ENCODE measurements at places on chromosomes 7 and 10.

GRCh38 chr7:24366876-24367275 lies 82.9 kb downstream of the NPY start:
- no peak for DNase-seq

DNA sequence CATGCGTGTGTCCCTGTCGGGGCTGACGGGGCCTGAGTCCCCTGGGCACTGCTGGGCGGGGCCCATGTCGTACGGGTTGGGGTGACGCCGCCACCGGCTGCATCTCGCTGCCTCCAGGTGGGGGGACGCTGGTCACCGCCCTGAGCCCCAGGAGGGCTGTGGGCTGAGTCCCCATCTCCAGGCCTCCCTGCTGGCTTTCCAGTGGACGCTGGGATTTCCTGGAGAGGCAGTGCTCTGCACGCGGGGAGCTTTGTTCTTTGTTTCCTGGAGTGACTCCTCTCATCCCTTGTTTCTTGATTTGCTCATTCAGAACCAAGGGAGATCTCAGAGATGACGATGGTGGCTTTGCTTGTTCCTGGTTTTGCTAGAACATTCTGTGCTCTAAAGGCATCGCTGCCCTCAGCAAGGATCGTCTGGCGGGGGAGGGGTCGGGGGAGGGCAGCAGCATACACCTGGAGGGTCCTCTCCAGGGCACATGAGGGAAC lies 21.0 kb downstream of the PWWP2B start:
- DNase-seq, result peak; percentile 24

GRCh38 chr7:72781631-72782030 lies 46.4 kb downstream of the TYW1B start:
- DNase-seq, result no peak

DNA sequence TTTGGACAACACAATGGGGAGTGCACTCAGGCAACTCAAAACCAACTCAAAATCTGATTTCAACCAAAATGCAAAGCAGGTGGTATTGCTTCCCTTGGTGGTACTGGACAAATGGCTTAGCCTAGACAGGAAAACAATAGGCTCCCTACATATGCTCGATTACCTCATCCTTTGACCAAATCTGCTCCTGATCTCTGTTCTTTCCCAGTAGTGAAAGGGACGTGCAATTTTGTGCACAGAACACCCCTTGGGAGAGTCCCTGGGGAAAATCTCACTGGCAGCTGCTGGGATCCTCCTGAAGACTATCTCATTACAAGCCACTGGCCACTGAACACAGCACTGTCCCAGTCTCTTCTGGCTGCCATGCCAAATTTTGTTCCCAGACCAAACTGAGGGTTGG lies 149.2 kb upstream of the VSTM2A start:
- no peak for DNase-seq

DNA sequence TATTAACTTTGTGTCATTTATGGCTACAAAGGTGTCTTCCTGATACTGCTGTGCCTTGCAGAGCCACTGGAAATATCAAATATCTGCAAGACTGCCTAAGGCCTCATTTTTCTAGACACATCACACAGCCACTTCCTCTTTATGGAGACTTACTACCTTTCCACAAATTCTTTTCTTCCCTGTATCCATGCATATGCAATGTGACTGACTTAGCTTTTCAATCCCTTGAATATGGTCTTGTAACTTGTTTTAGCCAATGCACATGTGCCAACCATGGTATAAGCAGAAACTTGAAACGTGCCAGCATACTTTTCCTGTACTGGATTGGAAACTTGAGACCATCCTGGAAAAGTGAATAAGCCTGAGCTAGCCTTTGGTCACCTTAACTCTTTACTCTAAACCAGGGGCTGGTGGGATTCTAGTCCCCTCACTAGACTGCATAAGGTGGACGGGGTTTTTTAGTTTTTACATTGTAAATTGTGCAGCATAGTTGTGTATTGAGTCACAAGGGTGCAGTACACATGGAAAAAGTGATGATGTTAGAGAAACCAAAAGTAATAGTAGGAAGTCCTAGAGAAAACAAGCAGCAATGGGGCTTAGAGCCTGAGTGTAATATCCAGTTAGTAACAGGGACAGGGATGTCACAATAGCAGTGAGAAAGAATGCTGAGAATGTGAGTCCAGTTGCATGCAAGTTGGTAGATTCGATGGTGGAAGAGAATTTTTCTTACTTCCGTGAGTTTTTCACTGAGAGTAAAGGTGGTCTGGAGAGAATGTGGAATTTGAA lies 879.5 kb downstream of the SORCS1 start:
- DNase-seq, result no peak

- DNase-seq, result no peak
Observed at GRCh38 chr7:140571538-140572122, 69.0 kb downstream of the DENND2A start.

DNA sequence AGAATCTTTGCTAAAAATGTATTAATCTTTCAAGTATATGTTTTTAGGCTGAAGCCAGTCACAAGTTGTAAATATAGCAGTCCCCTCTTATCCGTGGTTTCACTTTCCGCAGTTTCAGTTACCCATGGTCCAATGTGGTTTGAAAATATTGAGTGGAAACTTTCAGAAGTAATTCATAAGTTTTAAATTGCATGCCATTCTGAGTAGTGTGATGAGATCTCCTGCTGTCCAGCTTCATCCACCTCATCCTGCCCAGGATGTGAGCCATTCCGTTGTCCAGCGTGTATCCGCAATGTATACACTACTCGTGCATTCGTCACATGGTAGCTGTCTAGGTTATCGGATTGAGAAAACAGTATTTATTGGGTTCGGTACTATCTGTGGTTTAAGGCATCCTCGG lies 12.2 kb downstream of the PDCD4 start:
- no peak for DNase-seq

DNA sequence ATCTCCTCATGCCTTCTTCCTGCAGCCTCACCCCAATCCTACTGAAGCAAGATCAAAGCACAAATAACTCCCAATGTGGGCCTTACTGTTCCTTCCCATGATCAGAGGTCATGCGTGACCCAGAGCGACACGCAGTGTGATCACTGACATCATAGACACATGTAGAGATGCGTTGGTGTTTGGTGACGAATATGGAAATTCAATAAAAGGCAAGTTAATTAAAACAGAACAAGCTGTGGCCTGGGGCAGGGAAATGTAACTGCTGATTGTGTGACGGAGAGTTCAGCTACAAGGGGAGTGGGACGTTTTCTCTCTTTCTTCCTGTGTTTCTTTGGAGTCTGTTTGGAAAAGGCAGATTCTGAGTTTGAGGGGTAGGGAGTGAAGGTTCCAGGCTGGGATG lies 34.8 kb upstream of the CARD11 start:
- no peak for DNase-seq

- no peak for DNase-seq
Observed at GRCh38 chr7:46738796-46739195, 817.7 kb upstream of the IGFBP3 start.

- DNase-seq, result no peak
Observed at GRCh38 chr10:132862485-132863420, 76.8 kb upstream of the NKX6-2 start.

- DNase-seq, result peak; percentile 43
Observed at GRCh38 chr7:130853503-130854279, 119.7 kb upstream of the KLF14 start.

DNA sequence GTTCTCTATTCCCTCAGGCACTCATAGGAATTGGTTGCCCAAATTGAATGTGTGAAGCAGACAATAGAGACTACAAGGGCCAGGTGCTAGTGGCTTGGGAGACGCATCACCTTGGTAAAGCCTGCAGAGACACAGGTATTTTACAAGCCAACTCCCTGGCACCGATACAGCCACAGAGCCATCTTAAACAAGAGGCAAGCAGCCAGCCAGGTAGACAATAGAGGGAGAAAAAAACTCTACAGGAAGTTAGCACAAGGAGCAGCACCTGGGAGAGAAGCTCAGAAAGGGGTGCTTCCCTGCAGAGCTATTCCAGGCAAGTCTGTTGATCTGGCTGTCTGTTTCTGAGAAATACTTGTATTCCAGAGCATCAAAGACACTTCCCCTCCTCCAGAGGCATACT lies 43.0 kb upstream of the CDK1 start:
- DNase-seq, result peak; percentile 40

GRCh38 chr7:22782616-22783232 lies 39.9 kb downstream of the TOMM7 start:
- DNase-seq, result peak; percentile 95

DNA sequence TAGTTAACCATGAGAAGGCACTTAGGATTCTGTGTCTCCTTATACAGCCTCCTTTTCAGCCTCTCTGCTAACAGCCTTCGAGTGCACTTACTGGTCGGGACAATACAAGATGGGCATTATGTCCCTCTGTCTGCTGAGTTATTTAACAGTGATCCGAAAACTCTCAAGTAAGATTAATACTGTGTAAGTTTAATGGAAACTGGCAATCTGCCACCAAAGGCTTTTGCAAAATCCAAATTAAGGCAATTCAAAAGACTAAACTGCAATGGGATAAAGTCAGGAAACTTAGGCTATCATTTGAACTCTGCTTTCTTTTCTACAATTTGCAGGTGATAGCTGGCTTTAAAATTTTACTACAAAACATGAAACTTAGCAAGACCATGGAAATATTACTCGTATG lies 477.8 kb downstream of the TFEC start:
- no peak for DNase-seq

DNA sequence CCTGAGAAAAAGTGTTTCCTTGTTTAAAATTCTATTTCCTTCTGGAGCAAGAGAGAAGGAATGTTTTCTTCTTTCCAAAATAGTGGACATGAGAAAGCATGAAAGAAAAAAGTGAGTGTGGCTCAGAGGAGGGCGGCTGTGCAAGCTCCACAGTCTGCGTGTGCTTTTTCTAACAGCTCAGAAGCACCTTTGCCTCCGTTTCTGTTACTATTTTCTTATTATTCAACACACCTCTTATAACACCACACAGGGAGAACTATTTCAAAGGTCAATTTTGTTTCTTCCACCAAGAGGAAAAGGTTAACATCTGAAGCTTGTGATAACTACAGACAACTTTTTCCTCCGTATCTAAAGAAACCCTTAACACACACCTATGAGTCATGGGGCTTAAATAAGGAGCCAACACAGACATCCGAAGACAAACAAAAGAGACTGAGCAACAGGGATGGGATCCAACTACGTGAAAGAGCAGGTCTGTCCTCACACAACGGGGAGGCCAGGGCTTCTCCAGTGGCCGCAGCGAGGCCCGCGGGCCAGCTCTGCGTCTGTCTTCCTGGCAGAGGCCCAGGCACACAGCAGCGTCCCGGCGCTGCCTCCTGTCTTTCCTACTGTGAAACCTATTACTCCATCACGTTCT lies 36.2 kb upstream of the NCAPG2 start:
- no peak for DNase-seq

GRCh38 chr10:62613859-62614258 lies 190.7 kb upstream of the ADO start:
- DNase-seq, result no peak

GRCh38 chr7:13159467-13160184 lies 472.2 kb downstream of the ARL4A start:
- peak; percentile 13 for DNase-seq

DNA sequence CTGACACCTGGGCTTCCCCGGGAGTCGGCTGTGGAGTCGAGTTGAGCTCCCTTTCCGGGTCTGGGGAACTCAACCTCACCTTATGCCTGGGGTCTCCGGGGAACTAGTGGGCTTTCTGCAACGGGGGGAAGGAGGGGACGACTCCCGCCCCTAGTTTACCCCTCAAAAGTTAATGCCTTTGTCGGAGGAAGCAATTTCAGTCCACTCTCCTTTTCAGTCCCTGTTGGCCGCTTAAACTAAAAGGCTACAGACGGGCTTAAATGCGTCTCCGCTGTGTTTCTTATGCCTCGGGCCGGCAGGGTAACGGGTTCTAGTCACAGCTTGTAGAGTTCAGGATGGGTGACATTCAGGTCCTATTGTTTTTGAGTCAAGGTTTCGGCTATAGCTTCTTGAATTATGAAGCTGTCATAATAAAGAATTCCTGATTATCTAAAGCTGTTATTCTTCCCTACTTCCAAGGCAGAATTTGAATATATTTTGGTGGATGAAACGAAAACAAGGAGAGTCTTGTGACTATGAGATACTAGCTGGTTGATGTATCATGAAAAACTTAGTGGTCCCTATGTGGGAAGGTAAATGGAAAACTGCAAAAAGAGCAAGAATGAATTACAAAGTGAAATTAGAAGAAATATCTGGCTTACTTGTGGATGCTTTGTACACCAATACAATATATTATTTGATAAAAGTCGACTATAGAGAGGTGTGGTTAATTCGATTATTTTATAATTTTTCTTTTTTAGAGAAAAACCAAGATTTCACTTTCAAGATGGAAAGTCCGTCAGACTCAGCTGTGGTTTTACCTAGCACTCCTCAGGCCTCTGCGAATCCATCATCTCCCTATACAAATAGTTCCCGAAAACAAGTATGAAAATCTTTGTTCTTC lies 495 bp downstream of the SFR1 start:
- peak; percentile 64 for DNase-seq

DNA sequence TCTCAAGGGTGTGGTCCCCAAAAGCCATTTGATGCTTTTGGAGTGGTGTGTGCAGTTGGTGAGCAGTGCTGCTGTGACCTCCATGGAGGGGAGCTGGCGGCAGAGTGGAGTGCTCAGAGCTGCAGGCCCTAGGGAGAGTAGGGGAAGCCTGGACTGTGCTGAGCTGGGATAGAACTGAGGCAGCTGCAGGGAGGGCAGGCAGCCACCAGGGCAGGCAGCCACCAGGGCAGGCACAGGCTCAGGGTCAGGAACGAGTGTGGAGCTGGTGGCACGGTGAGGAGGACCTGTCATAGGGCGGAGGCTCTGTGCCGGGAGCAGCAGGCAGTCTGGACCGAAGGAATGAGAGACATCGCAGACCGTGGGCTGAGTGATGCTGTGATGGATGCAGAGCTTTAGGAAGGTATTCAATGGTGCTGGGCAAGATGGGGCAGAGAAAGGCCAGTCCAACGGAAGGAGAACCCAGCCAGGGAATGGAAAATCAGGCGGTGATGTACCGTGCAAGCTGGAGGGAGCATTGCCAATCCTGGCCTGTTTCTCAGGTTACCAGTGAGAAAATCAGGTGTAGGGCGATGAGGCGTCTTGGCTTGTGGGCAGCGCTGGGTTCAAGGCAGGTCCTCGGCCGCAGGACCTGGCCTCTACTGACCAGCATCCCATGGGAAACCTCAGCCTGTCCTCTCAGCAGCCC lies 152.6 kb downstream of the CAMK1D start:
- DNase-seq, result no peak

GRCh38 chr7:118245267-118246040 lies 20.9 kb downstream of the ANKRD7 start:
- no peak for DNase-seq

GRCh38 chr10:91076991-91077548 lies 143.4 kb upstream of the PCGF5 start:
- DNase-seq, result peak; percentile 5
